ENCODE measurements at places on chromosomes 4 and X. TPM values are rescaled to one million over a fixed set of nuclear protein-coding genes. Genes with fewer than 3 reads are reported as not detected.

The UGT8 gene
- total RNA-seq: 78.0 TPM

The ATP2B3 gene
- total RNA-seq: not detected

GRCh38 chr4:38157592-38157991 lies 197.4 kb downstream of the PTTG2 start:
- no peak for DNase-seq

- no peak for DNase-seq
Measured at GRCh38 chr4:146465628-146466027, 56.1 kb downstream of the SLC10A7 start.

GRCh38 chr4:137422666-137423065 lies 109.6 kb downstream of the PCDH18 start:
- no peak for DNase-seq

DNA sequence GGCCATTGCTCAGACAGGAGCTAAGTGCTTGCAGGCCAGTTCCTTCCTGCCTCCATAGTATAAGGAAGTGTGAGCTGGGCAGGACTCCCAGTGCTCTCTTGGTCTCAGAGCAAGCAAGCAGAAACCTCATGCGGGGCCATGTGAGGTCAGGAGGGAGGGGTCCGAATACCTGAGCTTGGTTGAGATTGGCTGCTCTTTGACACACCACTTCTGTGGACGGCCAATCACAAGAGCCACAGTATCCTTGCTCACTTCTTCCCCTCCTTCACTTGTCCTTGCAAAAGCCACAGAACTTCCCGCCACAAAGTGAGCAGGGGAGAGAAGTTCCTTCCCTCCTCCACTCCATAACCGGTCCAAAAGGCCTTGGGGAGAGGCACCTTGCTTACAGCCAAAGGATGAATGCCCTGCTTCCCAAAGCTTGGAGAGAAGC lies 56.7 kb downstream of the PRPS1 start:
- DNase-seq: peak; percentile 85
